SK-N-SH treated with all-trans-retinoic acid at 6 μM for 48 hours (cell line): ENCODE measurements at places on chromosomes 11 and 22.

GRCh38 chr11:120950880-120951279 lies 73.0 kb upstream of the TBCEL start:
- no peak for ATAC-seq

DNA sequence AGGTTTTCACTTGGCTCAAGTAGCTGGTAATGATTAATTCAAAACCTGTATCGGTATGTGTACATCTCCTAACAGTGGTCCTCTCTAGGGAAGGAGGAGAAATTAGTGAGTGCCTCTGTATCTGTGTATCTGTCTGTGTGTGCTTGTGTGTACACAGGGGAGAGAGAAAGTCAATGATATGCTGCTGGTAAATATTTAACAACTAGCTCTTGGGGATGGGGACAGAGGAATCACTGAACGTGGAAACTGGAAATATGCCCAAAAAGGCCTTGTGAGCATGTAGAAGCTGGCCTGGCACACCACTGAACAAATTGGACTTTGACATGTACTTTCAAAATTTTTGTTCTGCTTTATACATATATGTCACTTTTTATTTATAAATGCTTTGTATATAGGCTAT lies 214.0 kb upstream of the SYN3 start:
- no peak for ATAC-seq

- peak; percentile 90 for ATAC-seq
These were observed 29.2 kb upstream of the PLET1 start for GRCh38 chr11:112289588-112290492.

DNA sequence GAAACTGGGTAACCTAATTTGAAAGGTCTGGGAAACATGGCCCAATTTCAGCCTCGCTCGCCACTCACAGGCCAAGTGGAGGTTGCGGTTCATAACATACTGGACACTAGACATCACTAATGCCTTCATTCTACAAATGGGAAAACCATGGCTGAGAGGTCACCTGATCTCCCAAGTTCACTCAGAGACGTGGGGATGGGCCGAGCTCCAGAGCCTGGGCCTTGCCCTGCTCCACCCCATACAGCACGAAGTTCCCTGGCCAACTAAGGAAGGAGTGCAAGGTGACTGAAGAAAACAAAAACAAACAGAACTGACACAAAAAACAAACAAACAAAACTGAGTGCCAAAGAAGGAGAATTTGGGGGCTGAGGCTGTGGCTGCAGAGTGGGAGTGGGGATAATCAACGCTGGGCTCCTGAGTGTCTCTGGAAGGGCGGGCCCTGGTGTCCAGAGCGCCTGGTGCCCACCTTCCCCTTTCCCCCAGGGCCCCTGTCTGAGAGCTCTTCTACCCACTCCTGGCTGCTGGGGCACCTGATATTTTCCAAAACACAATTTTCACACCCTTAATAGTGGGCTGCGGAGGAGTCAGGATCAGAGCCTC lies 46.5 kb upstream of the ADA2 start:
- ATAC-seq = no peak

DNA sequence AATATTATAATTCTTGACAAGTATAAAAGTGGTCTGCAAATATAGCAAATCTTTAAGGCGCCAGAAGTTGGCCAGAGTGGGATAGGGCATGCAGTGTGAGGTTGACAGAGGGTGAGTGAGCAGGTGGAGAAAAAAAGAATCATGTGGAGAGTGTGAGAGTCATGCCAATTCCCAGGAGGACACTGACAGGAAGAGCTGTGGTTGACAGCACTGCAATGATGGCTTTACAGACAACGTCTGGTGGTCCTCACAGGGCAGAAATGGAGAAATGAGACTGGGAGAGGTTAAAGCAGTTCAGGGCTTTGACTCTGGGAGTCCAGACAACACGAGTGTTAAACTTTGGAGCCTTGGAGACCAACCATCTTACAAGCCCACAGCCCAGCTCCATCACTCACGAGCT lies 34.9 kb downstream of the SERPIND1 start:
- no peak for ATAC-seq

- ATAC-seq = no peak
These were observed 123.9 kb downstream of the PAX6 start for GRCh38 chr11:31687256-31687655.

GRCh38 chr11:20790622-20791021 lies 121.2 kb downstream of the NELL1 start:
- ATAC-seq = no peak

- no peak for ATAC-seq
These were observed 2.0 kb downstream of the FAM83F start for GRCh38 chr22:39996732-39997131.

DNA sequence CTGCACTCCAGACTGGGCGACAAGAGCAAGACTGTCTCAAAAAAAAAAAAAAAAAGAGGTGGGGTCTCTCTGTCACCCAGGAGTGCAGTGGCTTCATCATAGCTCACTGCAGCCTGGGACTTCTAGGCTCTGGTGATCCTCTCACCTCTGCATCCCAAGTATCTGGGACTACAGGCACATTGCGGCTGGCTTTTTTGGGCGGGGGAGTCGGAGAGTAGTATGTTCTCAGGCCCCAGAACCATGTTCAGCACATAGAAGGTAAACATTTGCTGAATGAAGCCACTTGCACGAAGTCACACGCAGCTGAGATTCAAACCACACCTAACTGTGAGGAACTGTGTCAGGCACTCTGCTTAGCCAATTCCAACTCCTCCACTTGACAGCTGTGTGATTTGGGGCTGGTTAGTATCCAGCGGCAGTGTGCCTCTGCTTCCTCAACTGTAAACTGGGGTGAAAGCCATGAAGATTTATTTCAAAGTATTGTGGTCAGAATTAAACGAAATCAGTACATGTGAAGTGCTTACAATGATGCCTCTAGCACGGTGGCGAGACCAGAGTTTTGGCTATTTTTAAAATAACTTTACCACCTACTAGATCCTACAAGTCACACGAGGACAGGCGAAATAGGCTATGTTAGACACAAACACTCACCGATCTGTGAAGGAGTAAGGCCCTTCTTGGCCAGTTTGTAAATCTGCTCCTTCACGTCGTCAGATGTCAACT lies 789 bp downstream of the RPS13 start:
- ATAC-seq = no peak

GRCh38 chr11:45260071-45260470 lies 26.1 kb downstream of the SYT13 start:
- ATAC-seq = no peak

DNA sequence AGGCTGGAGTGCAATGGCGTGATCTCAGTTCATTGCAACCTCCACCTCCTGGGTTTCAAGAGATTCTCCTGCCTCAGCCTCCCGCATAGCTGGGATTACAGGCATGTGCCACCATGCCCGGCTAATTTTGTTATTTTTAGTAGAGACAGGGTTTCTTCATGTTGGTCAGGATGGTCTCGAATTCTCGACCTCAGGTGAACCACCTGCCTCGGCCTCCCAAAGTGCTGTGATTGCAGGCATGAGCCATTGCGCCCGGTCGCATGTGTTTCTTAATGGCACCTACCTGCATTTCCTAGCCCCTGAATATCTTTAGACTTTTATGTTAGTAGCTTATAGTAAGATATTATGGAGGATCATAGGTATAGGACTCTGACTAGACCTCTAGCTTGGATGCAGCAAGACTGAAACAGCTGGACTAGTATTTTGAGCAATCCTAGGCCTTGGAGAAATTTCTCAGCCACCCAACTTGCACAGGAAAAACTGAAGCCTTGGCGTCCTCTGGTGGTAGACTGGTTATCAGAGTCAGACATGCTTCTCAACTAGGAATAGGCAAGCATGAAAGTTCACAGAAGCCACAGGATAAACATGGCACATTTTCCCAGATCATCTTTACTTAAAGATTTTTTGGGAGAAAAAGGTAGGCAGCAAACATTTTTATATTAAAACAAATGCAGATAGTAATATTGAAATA lies 22.7 kb upstream of the C1QTNF4 start:
- ATAC-seq = peak; percentile 94

DNA sequence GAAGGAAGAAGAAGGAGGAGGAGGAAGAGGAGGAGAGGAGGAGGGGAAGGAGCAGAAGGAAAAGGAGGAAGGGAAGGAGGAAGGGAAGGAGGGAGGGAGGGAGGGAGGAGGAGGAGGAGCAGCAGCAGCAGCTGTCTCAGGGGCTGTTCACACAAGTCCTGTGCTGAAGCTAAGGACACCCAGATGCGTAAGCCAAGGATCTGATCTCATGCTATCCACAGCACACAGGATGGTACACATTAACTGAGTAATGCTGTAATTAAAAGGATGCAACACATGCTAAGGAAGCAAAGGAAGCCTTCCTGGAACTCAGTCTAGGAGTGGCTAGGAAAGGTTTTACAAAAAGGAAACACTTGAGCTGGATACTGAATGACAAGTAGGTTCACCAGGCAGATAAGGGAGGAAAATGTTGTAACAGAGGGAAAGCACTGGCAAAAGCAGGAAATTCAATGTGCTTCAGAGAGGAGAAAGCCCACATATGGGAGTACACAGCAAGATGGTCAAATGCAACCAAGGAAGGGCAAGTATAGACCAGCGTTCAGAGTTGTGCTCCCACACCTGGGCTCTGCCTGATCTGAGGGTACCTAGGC lies 32.0 kb downstream of the TRIM66 start:
- no peak for ATAC-seq

DNA sequence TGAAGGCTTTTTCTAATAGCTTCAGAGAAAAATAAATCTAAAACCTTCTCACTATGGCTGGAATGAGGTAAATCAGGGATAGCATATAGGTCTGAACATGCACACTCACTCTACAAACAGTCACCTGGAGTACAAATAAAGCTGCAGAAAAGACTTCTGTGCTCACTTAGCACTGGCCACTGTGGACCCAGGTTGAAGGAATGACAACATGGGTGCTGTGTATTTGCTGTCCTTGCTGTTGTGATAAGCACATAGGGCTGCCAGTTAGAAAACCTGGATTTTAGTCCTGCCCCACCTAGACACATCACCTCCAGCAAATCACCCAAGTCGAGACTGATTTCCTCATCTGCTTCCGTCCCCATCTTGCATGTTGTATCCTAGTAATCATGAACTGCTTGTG lies 51.2 kb downstream of the FZD4 start:
- ATAC-seq = no peak

DNA sequence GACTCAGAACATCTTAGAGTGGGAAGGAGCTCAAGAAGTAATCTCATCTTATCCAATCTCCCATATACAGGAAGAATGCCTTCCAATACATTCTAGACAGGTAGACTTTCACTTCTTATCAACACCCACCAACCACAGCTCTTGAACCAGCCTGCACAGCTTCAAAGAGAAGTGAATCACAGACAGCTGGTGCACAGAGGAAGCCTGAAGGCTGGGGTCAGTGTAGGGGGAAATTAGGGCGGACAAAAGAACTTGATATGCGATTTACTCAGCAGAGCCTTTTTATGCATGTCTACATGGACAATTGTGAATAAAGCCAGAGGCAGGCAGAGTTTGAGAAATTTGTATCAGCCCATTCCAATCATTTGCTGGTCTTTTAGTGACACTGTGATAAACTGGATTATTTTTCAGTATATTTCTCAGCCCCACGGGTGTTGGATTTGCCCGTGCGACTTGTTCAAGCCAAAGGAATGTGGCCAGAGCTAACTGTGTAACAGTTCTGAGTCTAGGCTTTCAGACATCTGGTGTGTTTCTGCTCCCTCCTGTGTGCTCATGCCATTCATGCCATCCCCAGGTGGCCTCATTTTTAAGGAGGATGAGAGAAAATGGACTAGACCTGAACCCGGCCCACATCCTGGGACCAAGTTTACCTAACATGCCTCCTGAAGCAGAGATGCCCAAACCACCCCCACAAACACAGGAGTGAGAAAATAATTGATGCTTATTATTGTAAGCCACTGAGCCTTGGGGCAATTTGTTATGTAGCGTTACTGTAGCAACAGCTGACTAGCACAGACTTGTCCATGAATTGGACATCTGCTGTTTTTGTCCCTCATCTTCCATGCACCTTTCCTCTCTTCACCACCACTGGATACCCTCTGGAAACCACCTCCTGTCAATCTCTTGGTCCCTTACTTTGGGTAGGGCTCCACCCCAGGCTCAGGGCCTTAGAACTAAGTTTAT lies 137.5 kb upstream of the HSD17B12 start:
- ATAC-seq = no peak

- no peak for ATAC-seq
These were observed 117.1 kb downstream of the MRTFA start for GRCh38 chr22:40519284-40519947.
